ENCODE measurements at places on chromosomes 5 and 9.

GRCh38 chr5:99102073-99102697 is 173.4 kb upstream of the CHD1 start:
- no peak overlapping the region for H3K4me3 ChIP-seq
- H3K36me3 ChIP-seq = no peaks in the 10 kb centered on the region
- peaks cover 7% of the 10 kb centered on the region for H3K27me3 ChIP-seq
- no peak for DNase-seq

DNA sequence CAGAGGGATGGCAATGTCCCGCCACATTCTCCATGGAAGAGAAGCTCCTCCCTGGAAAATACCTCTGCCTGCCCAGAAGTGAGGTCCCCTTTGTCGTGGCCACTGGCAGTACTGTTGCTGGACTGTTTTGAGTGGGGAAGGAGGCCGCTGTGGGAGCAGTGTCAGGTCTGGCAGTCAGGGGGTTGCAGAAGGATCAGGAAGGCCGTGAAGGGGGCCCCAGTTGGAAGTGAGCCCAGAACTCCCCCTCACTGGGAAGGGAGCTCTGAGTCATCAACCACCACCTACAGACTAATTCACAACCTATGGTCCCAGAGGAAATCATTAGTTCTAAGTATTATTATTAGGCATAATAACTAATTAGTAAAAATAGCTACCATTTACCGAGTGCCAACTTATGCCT is 200.4 kb downstream of the TTLL11 start:
- H3K27ac ChIP-seq = no peak overlapping the region
- H3K27me3 ChIP-seq = no peaks in the 10 kb centered on the region
- H3K36me3 ChIP-seq = peaks cover 2% of the 10 kb centered on the region
- H3K4me3 ChIP-seq = no peak overlapping the region

DNA sequence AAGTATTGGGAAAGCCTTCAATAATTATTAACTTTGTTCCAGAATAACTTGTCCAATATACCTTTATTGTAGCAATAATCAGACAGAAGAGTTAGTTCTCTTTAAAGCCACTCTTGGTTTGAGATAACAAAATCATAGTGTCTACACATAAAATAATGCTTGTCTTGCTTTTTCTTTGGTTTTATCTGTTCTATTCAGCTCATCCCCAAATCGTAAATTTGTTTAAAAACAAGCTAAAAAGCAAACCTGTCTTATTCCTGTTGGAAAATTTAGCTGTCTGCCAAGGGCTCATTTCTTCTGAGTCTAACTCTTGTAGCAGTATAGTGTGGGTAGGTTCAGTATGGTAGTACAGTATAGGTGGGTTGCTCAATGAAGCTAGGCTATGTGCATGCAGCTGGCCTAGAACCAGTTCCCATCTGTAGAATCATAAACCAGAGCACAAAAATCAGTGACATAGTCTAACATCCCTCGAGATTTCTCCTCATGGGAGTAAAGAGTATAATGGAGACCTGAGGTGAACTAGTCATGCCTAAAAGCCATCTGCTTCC is 17.9 kb upstream of the APBA1 start:
- no peak for DNase-seq
- H3K4me3 ChIP-seq = no peak overlapping the region
- peaks cover 2% of the 10 kb centered on the region for H3K27me3 ChIP-seq
- no peak overlapping the region for H3K27ac ChIP-seq
- no peaks in the 10 kb centered on the region for H3K4me1 ChIP-seq

DNA sequence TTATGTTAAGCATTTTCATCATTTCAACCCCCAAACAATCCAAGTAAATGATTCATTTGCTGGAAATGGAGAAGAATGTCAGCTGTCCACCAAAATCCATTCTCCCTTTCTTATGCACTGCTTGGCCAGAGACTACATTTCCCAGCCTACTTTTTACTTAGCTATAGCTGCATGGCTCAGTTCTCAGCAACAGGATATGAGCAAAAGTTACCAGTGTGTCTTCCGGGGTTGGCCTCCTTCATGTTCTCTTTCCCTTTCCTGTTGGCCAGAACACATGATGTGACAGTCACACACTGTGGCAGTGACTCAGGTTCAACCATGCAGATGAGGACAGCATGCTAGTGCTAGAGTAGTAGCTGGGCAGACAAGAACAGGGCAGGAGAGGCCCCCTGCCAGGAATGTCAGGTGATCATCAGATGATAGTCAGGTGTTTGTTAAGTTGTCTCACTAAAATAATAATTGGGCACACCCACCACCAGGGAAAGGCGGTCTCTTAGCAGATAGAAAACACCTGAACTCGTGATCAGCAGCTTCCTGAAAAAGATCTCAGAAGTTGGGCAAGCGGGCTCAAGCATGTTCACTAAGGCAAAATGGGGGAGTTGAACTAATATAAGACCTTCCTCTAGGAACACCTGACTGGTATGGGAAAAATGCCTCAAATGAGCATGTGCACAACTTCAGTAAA is 12.2 kb downstream of the GPR150 start:
- no peaks in the 10 kb centered on the region for H3K27me3 ChIP-seq
- peaks cover 8% of the 10 kb centered on the region for H3K4me1 ChIP-seq
- H3K27ac ChIP-seq = peak overlapping the region; percentile 86
- H3K36me3 ChIP-seq = peaks cover 3% of the 10 kb centered on the region

GRCh38 chr5:30765706-30766105 is 427.8 kb upstream of the CDH6 start:
- H3K4me1 ChIP-seq = no peaks in the 10 kb centered on the region
- no peak for DNase-seq
- H3K27me3 ChIP-seq = no peaks in the 10 kb centered on the region
- no peaks in the 10 kb centered on the region for H3K36me3 ChIP-seq
- H3K27ac ChIP-seq = no peak overlapping the region

GRCh38 chr5:178514851-178515418 is 75.3 kb downstream of the COL23A1 start:
- H3K36me3 ChIP-seq = peaks cover 3% of the 10 kb centered on the region
- H3K27ac ChIP-seq = no peak overlapping the region
- no peak for DNase-seq
- H3K4me3 ChIP-seq = no peak overlapping the region
- H3K4me1 ChIP-seq = peaks cover 3% of the 10 kb centered on the region
